Fibroblast of the conjunctiva (primary cell): ENCODE measurements at places on chromosomes 16 and 17.

DNA sequence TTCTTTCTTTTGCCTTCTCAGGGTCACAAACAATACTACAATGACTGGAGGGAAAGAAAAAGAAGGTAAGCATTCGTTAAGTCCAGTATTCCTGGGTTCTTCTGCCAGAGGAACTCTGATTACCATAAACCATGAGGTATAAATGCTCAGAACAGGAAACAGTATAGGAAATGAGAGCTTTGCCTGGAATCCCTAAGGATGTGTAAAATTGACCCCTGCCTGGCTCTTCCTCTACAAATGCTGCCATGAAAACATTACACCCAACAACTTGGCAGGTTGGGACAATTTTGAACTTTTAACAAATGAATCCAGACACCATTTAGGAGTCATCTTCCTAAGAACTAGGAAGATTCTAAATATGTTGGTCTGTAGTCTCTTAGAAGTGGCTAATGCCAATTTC is 173.8 kb downstream of the CDH11 start:
- no peak for DNase-seq

- no peak for DNase-seq
These were observed 10.8 kb downstream of the ZNF213 start for GRCh38 chr16:3145660-3146059.

DNA sequence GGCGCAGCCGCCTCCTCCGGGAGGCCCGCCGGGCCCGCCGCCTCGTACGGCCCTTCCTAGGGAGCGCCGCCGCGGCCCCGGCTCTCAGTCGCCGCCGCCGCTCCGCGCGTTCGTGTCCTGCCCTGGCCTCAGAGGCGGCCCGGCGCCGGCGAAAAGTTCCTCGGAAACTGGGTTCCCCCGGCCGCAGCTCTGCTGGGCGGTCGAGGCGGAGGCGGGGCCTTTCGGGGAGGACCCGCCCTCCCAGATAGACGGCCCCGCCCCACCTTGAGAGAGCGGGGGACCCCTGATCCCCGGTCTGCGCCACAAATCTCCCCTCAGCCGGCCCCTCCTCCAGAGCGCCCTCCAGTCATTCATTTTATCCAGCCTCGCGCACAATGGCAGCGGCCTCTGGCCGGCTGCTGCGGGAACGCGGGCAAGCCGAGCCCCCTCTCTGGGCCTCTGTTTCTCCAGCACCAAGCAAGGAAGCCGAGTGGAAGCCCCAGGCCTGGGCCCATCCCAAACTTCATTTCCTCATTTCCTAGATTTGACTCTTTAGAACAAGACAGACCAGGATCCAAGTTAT is at the start of gene SREBF1:
SREBF1 (minus strand) TSS at position 169 of the 562 bp plus-strand sequence. CDS start 169 bp downstream, outside the sequence.
- DNase-seq, result no peak

GRCh38 chr16:53291757-53292392 is 142.4 kb upstream of the RBL2 start:
- DNase-seq, result no peak

GRCh38 chr16:85520853-85521521 is 92.1 kb upstream of the GSE1 start:
- no peak for DNase-seq

GRCh38 chr17:67606471-67606870 is 111.3 kb upstream of the NOL11 start:
- DNase-seq, result no peak

DNA sequence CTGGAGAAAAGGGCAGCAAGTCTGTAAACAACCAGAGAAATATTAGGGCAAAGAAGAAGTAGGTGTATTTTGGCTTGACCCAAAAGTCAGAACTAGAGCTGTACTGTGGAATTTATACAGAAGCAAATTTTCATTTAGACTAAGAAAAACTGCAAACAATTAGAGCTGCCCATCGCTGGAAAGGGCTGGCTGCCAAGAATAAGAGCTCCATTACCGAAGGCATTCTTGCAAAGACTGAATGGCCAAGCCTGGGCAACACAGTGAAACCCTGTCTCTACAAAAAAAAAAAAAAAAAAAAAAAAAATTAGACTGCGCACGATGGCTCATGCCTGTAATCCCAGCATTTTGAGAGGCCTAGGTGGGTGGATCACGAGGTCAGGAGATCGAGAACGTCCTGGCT is 53.9 kb upstream of the TMC5 start:
- DNase-seq, result no peak

GRCh38 chr16:85735946-85736345 is 14.9 kb downstream of the C16orf74 start:
- DNase-seq, result no peak

GRCh38 chr16:84062734-84063640 is 20.4 kb upstream of the SLC38A8 start:
- DNase-seq, result peak; percentile 63

- DNase-seq, result no peak
These were observed 433.9 kb upstream of the MAF start for GRCh38 chr16:80034469-80034826.

- no peak for DNase-seq
These were observed 13.6 kb downstream of the OR1D5 start for GRCh38 chr17:3049705-3050295.
